GM12878 (cell line): ENCODE measurements at places on chromosomes 5 and 9. TPM values are rescaled to one million over a fixed set of nuclear protein-coding genes. Genes with fewer than 3 reads are reported as not detected.

DNA sequence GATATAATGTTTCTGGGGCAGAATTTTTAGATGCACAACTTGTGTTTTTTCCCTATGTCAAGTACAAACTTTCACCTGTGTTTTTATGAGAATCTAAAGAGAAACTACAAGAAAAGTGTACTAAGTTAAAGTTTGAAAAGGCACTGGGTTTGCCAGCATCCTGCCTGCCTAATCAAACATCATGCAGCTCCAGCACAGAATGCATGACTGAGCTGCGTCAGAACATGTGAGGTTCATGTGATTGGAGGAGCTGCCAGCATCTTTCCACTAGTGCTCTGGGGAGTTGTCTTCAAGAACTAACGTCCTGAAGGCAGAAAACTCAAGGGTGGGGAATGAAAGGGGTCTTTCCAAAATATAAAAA, 46.1 kb upstream of the RIC1 start:
- DNase-seq, result peak; percentile 91

GRCh38 chr5:79508354-79508753, 5.6 kb downstream of the HOMER1 start:
- no peak for DNase-seq

- DNase-seq, result no peak
Observed at GRCh38 chr5:151215546-151215880, 8.4 kb downstream of the CCDC69 start.

DNA sequence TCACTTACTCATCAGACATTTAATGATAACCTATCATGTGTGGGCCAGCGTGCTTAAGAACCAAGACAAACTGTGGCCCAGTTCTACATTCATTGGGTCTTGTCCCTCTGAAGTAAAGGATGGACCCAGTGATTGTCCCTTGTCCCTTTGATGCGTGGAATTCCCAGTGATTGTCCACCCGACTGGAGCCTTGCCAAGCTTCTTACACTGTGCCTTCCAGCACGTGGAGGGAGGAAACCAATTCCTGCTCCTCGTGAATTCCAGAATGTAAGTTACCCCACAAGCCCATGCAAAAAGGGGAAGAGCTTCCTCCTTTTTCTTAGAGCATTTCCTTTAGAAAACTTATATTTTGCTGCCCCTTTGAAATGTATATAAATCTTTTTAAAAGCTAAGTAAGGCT, 7.9 kb downstream of the CKMT2 start:
- DNase-seq, result no peak

- no peak for DNase-seq
Observed at GRCh38 chr5:81167544-81167943, 65.6 kb upstream of the CKMT2 start.

DNA sequence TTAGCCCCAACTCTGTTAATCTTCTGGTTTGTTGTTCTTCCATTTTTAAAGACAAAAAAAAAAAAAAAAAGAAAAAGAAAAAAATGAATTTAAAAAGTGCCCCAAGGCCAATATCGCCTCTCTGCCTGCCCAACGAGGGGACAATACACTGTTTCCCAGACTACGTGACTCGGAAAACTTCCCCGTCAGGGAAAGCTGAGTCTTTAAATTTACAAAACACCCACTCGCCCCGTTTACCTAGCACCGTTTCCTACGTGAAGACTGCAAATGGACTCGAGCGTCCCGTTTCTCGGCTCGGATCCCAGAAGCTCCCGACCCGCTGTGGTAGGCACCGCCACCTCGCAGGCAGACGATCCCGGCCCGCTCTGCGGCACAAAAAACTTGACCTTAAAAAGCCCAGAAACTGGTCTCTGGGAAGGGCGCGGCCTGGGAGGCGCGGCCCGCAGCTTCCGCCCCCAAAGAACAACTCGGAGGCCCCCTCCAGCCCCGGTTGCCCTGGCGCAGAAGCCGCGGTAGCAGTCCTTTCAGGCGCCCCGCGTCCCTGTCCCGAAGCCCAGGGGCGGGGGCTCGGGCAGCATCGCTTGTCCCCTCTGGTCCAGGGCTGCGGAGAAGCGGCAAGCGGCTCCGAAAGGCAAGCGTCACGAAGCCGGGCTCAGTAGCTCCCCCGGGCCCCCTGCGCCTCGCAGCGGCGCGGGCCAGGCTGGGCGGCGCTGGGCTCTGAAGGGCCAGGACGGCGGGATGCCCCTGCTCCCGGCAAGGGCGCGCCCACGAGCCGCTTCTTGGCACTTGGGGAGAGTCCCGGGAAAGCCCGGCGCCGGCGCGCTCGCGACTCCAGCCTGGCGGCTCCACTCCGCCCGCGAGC, at the start of gene GCNT4:
Gene GCNT4, minus strand, starts transcription at position 367 of the 862 bp plus-strand sequence. CDS start 22,521 bp downstream, outside the sequence.
- no peak for DNase-seq

GRCh38 chr5:175688352-175689146, 30.7 kb downstream of the HRH2 start:
- DNase-seq, result no peak

- DNase-seq, result no peak
Observed at GRCh38 chr9:33861917-33862453, 45.0 kb downstream of the UBE2R2 start.

DNA sequence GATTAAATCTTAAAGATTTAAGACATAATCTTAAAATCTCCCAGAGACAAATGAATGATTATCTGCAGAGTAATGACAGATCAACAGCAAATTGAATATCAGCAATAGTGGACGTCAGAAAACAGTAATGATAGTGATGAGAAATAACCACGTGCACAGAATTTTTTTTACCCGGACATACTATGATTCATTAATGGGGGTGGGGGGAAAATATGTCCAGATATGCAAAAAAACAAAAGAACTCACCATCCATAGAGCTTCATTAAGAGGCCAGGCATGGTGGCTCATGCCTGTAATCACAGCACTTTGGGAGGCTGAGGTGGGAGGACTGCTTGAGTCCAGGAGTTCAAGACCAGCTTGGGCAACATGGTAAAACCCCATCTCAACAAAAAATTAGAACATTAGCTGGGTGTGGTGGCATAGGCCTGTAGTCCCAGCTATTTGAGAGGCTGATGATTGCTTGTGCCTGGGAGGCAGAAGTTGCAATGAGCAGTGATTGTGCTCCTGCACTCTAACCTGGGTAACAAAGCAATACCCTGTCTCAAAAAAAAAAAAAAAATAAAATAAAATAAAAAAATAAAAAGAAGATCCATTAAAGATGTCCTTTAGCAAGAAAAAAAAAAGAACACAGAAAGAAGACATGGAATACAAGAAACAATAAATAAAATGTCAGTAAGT, 30.9 kb upstream of the SHOC1 start:
- DNase-seq, result no peak

DNA sequence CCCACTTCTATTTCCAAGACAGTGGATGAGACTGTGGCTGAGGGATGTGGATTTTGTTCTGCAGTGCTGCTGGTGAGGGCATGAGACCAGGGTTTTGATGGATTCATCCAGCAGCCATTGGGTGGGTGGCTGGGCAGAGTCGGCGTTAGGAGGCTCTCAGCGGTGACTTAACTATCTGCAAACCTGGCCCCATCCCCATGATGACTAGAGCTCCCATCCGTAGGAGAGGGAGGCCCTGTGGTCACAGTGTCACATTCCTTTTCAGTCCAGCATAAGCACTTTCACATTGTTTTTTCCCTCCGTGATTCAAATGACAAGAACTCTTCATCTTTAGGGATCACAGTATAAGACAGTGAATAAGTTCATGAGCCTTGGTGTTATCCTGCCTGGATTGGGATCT, 60.4 kb upstream of the SPRY4 start:
- DNase-seq, result no peak

- DNase-seq, result no peak
Observed at GRCh38 chr5:57407391-57407790, 75.2 kb downstream of the ACTBL2 start.

DNA sequence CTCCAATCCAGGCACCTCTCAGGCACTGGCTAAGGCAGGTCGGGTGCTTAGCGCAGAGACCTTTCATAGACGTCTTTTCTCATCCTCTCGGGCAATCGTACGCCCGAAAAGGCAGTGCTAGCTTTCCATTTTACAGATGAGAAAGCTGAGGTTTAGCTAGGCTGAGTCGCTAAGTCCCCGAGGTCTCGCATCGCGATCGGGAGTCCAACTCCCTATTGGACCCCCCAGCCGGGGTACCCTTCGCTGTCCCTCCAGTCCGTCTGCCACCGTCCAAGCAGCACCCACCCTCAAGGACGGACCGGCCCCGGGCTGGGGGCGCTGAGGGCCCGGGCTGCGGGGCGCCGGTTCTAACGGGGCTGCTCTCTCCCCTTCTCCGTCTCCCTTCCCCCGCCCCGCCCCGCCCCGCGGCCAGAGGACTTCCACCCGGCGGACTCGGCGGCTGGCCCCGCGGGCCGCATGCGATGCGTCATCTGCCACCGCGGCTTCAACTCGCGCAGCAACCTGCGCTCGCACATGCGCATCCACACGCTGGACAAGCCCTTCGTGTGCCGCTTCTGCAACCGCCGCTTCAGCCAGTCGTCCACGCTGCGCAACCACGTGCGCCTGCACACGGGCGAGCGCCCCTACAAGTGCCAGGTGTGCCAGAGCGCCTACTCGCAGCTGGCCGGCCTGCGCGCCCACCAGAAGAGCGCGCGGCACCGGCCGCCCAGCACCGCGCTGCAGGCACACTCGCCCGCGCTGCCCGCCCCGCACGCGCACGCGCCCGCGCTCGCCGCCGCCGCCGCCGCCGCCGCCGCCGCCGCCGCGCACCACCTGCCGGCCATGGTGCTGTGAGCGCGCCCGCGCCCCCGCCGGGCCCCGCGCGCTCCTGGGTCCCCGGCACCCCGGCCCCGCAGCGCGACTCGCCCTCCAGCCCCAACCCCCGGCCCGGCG, 12.5 kb upstream of the EXOSC2 start:
- DNase-seq, result no peak

- no peak for DNase-seq
Observed at GRCh38 chr5:39228596-39228995, 9.2 kb upstream of the FYB1 start.

GRCh38 chr5:78056901-78057514, 237.5 kb downstream of the AP3B1 start:
- no peak for DNase-seq

DNA sequence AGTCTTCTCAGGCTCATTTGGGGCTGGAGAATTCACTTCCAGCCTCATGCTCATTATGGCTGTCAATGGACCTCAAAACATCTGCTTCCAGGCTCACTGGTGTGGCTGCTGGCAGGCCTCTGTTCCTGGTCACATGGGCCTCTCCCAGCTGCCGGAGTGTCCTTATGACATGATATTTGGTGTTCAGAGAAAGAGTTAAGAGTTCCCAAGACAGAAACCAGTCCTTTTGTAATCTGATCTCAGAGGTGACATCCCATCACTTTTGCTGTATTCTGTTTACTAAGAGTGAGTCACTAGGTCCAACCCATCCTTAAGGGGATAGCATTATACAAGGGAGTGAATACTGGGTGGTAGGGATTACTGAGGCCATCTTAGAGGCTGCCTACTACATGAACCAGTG, 104.6 kb downstream of the CACNA1B start:
- no peak for DNase-seq

BSPRY gene
- 3.3 and 4.1 TPM in 2 replicates for polyA plus RNA-seq

MORN5 gene
- polyA plus RNA-seq, result not detected in 2 replicates

WNK2 gene
- polyA plus RNA-seq, result not detected in 2 replicates

INSL4 gene
- not detected in 2 replicates for polyA plus RNA-seq

IRX1 gene
- not detected in 2 replicates for polyA plus RNA-seq
